Activated CD8-positive, alpha-beta memory T cell treated with anti-CD3 and anti-CD28 coated beads, Interleukin-2, amount 50 U/mL, for 4 hours (primary cell): ENCODE measurements at places on chromosomes 12 and 14.

GRCh38 chr12:24820872-24821271 lies 128.0 kb downstream of the BCAT1 start:
- DNase-seq: no peak

- peak; percentile 22 for DNase-seq
Measured at GRCh38 chr14:31208546-31209424, 1.2 kb upstream of the HECTD1 start.

- no peak for DNase-seq
Measured at GRCh38 chr12:51642286-51642685, 51.3 kb downstream of the SCN8A start.

GRCh38 chr12:124734224-124734788 lies 129.4 kb downstream of the SCARB1 start:
- DNase-seq: no peak

DNA sequence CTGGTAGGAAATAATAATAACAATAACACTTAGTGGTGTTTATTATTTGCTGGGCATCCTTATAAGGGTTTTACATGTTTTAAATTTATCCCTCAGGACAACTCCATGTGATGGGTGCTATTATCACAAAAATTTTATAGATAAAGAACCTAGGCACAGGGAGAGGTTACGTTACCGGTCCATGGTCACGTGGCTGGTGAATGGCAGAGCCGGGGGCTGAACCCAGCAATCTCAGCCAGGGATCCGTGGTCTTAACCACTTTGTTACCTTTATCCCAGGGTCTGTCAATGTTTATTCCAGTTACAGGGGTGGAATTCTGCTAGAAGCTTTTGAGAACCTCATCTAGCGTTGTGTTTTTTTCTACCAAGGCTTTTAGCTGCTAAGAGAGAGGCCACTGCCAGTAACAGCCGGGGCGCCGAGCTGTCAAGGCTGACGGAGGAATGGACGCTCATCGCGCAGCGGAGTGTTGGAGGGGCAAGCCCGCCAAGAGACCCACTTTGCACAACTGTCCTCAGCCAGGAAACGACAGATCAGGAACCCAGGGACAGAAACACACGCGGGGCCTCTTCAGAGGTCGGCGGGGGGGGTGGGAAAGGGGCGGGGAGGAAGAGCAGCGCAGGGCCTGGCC lies 418 bp downstream of the AMN1 start:
- DNase-seq: no peak

GRCh38 chr12:92432724-92433441 lies 269.9 kb upstream of the PLEKHG7 start:
- DNase-seq: no peak

GRCh38 chr12:83106873-83107272 lies 420.2 kb downstream of the TMTC2 start:
- no peak for DNase-seq

GRCh38 chr14:69152902-69153151 lies at the start of gene DCAF5:
Gene DCAF5 (minus strand): TSS chr14:69153119. CDS start chr14:69152978, 141 bp downstream.
- DNase-seq: peak; percentile 90

DNA sequence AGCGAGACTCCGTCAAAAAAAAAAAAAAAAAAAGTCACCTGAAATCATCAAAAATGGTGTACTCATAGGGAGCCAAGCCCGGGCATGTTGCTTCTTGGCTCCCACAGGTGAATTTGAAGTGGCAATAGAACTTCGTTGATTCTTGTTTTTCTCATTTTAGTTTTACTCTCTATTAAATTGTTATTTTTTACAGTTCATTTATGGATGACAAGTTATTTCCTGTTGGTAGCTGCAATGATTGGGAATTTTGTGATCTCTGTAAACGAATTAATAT lies 1.3 kb downstream of the TM7SF3 start:
- no peak for DNase-seq

GRCh38 chr14:70789961-70790360 lies 19.4 kb downstream of the MAP3K9 start:
- no peak for DNase-seq

GRCh38 chr12:111201036-111201435 lies 167.9 kb downstream of the PHETA1 start:
- DNase-seq: no peak

DNA sequence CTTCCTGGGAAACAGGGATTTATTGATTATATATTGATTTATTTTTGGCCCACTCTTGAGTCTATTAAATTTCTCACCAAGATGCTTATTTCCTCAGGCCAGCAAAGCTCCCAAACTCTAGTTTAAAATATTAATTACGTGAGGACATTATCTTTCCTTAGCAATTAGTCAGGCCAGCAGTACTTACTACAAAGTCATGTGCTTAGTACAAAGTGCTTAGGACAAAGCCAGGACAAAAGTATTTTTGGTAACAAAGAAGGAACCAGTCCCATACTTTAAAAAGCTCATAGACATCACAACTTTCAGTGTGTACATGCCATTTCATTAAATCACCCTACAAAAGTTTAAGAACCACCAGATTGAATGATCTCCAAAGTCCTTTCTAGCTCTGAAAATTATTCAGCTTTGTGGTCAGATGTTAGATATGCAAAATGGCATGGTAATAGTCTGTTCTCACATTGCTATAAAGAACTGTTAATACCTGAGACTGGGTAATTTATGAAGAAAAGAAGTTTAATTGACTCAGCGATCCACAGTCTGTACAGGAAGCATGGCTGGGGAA lies 94.7 kb upstream of the PWP1 start:
- DNase-seq: no peak

GRCh38 chr12:63318933-63319332 lies 167.9 kb upstream of the AVPR1A start:
- no peak for DNase-seq

GRCh38 chr12:2456122-2456812 lies 338.5 kb upstream of the FKBP4 start:
- no peak for DNase-seq

DNA sequence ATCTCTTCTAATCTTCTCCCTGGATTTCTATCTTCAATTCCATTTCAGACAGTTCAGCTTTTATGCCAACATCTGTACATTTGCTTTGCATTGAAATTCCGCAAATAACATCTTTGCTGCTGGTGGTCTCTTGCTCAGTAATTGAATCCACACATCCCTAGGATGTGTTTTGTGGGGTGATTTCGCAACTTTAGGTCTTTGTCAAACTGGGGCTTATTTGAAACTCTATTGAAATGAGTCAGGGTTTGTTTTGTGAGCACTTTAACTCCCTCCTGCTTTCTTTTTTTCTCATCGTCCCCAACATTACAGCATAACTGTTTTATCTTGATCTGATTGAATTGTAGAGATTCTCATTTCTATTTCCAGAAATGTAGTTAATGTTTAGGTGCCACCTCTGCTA lies 404.3 kb downstream of the NPAS3 start:
- DNase-seq: no peak

DNA sequence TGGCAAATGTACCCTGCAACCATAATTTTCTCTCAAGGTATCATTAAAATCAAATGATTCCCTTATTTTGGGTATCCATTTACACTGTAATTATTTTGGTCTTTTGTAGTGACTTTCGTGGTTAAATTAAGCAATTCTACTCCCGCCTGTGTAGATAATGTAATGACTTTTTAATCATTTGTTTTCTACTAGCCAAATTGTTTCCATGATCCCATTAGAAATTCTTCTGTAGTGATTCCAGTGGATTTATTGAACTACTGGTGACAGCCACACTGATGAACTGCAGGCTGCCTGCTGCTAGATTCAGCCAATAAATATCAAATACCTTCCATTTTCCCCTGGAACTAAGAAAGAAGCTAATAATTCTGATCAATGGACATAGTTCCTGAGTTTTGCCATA lies 96.0 kb downstream of the WIF1 start:
- DNase-seq: no peak

GRCh38 chr14:36302823-36303222 lies 17.6 kb downstream of the MBIP start:
- DNase-seq: no peak

DNA sequence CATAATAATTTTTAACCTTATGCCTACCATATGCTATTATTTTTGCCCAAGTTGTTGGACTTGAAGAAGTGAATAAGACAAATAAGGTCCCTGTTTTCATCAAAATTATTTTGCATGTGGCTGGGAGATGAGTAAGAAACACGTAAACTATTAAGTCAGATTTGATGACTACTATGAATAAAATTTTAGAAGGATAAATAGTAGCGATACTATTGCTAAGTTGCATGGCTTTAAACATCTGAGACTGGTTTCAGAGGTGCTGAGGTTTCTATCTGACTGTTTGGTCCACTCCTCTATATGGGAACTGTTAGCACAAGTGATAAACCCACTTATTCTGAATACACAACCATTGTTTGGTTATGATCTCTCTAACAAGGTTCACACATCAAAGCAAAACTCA lies 674.3 kb upstream of the MDGA2 start:
- DNase-seq: no peak

GRCh38 chr12:94768398-94769046 lies 118.2 kb upstream of the TMCC3 start:
- DNase-seq: no peak

- DNase-seq: no peak
Measured at GRCh38 chr12:28172434-28173030, 17.7 kb upstream of the CCDC91 start.

DNA sequence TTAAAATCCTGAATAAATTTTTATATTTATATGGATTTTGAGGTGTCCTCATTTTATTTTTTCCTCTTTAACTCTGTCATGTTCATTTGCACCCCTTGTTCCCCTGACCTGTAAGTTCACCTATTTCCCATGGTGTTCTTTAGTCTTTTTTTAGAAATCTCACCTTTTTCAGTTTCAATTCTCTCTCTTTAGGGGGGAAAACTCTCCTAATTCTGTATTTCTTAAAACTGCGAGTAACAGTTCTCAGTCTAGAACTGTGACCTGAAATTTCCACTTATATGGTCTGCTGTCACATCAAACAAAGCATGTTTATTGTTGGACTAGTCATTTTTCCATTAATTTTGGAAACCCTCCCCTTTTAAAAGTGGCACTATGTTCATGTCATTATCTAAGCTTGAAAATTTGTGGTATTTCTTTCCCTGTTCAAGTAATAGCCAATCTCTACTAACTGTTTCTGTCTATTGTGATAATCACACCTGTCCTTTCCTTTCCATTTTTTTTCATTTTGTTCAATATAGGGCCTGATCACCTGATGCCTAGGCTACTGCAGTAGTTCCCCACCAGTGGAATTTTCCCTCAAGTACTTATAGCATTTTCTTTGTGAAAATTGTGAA lies 14.0 kb upstream of the FBXO33 start:
- DNase-seq: no peak

GRCh38 chr12:52041695-52042123 lies 9.5 kb upstream of the NR4A1 start:
- DNase-seq: peak; percentile 59

DNA sequence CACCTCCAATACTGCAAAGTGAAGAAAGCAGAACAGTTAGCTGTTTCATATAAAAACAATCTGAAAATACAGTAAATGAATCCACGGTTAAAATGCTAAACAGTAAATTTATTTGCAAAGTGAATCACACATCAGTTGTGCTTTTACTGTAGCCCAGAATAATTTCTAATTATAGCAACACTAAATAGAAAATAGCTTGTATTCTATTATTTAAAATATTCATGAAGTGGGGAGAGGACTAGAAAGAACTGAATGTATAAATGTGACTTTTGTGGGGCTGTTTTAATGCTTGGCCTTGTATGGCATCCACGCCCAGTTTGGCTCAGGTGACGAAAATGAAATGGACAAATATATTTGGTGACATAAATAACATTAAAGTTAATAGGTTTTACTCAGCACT lies 148.2 kb downstream of the ATP23 start:
- DNase-seq: no peak

GRCh38 chr14:66005900-66006434 lies 480.2 kb upstream of the CCDC196 start:
- DNase-seq: no peak

DNA sequence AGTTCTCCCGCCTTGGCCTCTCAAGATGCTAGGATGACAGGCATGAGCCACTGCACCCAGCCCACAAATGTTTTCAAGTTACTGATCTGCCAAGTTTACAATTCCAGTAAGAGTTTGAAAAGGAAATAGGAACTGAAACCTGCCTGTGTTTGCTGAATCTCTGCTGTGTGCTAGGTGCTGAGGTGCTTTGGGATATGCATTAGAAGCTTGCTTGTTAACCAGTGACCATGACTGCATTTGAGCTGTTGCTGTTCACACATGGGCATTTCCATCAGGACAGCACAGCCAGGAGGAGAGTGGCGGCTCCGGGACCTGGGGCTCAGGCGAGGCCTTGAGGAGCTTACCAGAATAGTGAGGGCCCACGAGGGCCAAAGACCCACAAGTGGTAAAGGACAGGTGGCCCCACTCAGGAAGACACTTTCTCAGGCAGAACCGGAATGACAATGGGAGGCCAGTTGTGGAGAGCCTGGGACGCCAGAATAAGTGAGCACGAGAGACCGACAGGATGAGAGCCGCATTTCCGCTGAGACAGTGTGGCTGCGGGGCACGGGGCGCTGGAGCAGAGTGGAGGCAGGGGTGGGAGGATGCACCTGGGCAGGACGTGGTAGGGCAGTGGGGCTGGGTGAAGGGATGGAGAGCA lies 54.5 kb upstream of the MMP17 start:
- no peak for DNase-seq

DNA sequence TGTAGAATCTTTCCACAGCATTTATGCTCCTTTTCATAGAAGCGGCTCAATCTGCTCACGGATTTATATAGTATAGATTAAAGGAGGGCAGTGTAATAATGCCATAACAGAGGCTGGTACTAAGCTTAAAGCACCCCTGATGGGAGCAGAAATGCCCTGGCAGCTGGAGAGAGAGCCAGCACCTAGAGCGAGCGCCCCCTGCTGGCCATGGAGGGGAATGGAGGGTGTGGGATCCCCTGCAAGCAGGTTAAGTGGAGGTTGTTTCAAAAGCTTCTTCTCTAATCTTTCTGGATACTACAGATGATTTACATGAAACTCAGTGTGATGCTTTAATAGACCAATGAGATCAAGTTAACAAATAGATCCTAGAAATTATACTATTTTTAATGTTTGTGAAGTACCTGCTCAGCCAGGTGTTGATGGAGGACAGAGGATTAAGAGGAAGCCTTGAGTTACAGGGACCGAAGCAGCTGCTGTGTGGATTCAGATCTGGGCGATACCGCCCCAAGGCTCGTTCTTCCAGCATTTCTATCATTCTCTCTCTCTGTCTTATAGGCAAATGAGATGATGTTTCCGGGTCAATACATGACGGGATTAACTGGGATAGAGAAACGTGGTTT lies 1519.3 kb upstream of the TMEM132C start:
- peak; percentile 45 for DNase-seq

- DNase-seq: no peak
Measured at GRCh38 chr12:70733385-70733784, 96.2 kb upstream of the PTPRB start.

GRCh38 chr12:23536293-23536692 lies 413.2 kb downstream of the SOX5 start:
- DNase-seq: no peak

- DNase-seq: no peak
Measured at GRCh38 chr12:111202237-111202915, 166.5 kb downstream of the PHETA1 start.

GRCh38 chr12:21169878-21170472 lies 39.0 kb downstream of the SLCO1B1 start:
- peak; percentile 16 for DNase-seq

GRCh38 chr12:22687361-22688076 lies 62.5 kb downstream of the ETNK1 start:
- no peak for DNase-seq
